Uterus (tissue), 4 donors: ENCODE measurements at places on chromosomes 6 and 20.

DNA sequence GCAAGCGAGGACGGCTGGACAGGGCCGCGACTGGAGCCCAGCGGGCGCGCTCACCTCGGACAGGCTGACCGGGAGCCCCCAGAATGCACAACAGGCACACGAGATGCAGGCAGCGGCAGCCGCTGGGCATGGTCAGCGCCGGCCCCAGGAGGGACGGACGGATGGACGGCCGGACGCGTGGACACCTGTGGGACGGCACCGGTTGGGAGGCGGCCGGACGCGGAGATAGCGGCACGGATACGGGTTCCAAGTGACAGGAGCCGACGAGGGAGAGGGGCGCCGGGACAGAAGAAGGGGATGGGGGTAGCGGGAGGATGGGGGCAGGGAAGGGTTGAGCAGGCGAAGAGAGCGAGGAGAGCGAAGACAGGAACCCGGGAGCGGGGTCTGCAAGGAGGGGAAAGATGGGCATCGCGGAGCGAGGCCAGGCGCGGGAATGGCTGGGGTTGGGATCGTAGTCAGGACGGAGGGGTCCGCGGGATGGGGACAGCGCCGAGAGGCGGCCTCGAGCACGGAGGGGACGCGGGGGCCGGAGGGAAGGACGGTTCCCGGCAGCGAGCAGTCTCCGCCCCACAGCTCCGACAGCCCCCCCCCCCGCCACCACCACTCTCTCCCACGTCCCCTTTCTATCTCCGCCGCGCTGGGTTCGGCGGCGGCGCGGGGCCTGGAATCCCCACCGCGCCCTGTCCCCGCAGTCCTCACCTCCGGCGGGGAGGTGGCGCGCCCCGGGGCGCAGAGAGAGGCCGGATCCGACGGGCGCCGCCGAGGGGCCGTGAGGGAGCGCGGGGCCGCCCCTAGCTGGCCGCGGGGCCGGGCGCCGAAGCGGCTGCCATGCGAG, 435 bp downstream of the DLK2 start:
- no peak overlapping the region for H3K27ac ChIP-seq
- peak; percentile 80 for DNase-seq
- peaks cover 6% of the 10 kb centered on the region for H3K4me1 ChIP-seq
- peaks cover 32% of the 10 kb centered on the region for H3K27me3 ChIP-seq
- peak overlapping the region; percentile 38 for H3K4me3 ChIP-seq

DNA sequence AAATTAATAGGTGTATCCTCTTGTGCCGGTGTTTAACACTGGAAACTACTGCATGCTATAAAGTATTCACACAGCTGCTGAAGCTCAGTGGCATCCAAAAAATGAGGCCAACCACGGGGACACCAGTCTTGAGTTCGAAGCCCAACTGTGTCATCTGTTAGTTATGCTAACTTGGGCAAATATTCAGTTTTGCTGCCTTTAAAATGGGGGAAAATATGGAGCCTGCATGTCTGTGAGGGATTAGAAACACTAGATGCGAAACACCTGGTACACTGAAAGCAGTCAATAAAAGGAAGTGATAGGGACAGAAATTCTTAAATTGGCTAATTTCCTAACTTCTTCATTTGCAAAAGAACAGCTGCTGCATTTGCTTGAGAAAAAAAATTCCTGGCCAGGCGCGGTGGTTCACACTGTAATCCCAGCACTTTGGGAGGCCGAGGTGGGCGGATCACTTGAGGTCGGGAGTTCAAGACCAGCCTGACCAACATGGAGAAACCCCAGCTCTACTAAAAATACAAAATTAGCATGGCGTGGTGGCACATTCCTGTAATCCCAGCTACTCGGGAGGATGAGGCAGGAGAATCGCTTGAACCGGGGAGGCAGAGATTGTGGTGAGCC, 36.6 kb upstream of the MLIP start:
- H3K4me1 ChIP-seq, result no peaks in the 10 kb centered on the region
- H3K27ac ChIP-seq, result no peak overlapping the region
- DNase-seq, result no peak
- H3K4me3 ChIP-seq, result no peak overlapping the region
- H3K36me3 ChIP-seq, result no peaks in the 10 kb centered on the region

DNA sequence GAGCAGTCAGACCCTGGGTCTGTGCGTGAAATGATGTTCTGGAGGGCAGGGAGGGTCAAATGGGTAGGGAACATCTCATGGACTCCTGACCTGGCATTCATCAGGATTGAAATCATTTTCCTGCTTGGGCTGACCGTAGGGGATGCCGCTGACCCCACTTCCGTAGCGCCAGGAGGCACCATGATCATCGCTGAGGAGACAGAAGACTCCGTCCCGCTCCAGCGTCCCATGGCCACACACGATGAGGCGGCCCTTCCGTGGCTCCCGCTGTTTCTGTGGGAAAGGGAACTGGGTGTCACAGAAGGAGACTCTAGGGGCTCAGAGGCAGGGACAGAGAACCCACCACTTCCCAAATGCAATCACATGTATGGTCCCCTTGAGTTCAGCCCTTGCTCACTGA, 2.3 kb downstream of the NEU1 start:
- no peak overlapping the region for H3K4me3 ChIP-seq
- no peaks in the 10 kb centered on the region for H3K36me3 ChIP-seq
- H3K27ac ChIP-seq, result no peak overlapping the region
- no peaks in the 10 kb centered on the region for H3K4me1 ChIP-seq

GRCh38 chr6:122809001-122809400, 19.9 kb downstream of the SMPDL3A start:
- no peak for DNase-seq
- no peaks in the 10 kb centered on the region for H3K27me3 ChIP-seq
- H3K4me3 ChIP-seq, result no peak overlapping the region
- H3K4me1 ChIP-seq, result no peaks in the 10 kb centered on the region
- H3K36me3 ChIP-seq, result no peaks in the 10 kb centered on the region

DNA sequence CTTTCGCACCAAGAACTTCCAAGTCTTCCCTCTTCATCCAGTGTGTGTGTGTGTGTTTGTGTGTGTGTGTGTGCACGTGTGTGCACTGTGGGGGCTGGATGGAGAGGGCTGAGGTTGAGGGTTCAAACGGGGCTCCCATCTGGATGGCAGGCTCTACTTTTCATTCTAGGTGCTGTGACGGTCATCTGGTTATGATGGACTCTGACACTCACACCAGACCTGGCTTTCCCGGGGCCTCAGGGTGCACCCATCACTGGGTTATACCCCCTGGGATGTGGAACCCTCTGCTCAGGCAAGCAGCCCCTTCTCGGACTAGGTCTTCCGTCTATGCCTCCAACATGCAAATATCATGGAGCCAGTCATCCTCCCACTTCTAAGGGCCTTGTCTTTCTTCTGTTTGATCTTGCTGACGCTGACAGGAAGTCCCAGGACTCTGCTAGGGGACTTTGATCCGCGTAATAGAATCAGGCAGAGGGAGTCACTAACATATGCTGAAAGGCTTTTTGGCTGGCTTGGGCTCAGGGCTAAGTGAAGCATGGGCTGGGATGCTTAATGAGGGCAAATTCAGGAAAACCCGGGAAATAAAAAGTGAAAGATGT, 313.6 kb downstream of the CDC5L start:
- no peaks in the 10 kb centered on the region for H3K27me3 ChIP-seq
- no peaks in the 10 kb centered on the region for H3K4me1 ChIP-seq
- no peak overlapping the region for H3K4me3 ChIP-seq
- no peaks in the 10 kb centered on the region for H3K36me3 ChIP-seq
